ENCODE measurements at places on chromosomes 12 and 14. TPM values are rescaled to one million over a fixed set of nuclear protein-coding genes. Genes with fewer than 3 reads are reported as not detected.

Gene PTCSC3
- total RNA-seq: not detected

Gene KRT81
- total RNA-seq: not detected

Gene ADAM21
- 0.07 TPM for total RNA-seq

Gene HRK
- total RNA-seq: not detected

Gene PELI2
- total RNA-seq: not detected

Gene TAS2R31
- total RNA-seq: 6.5 TPM

Gene PMEL
- 0.49 TPM for total RNA-seq

Gene CLEC4C
- not detected for total RNA-seq

Gene SYNDIG1L
- not detected for total RNA-seq

Gene SMCO3
- total RNA-seq: 0.42 TPM

Gene KRT78
- not detected for total RNA-seq

Gene NPFF
- total RNA-seq: 0.51 TPM

Gene CLEC6A
- not detected for total RNA-seq

Gene TOMM20L
- not detected for total RNA-seq

Gene PAH
- total RNA-seq: 451 TPM

Gene GUCY2C
- not detected for total RNA-seq

Gene NDRG2
- total RNA-seq: 27.4 TPM

Gene COX8C
- total RNA-seq: not detected

Measured in HepG2 (cell line).